Liver (tissue), 10 donors: ENCODE measurements at places on chromosomes 7 and 10. TPM values are rescaled to one million over a fixed set of nuclear protein-coding genes. Genes with fewer than 3 reads are reported as not detected.

Gene NME8
- polyA plus RNA-seq: not detected

Gene UCMA
- not detected for polyA plus RNA-seq

Gene GDF2
- polyA plus RNA-seq: 5.6 TPM

Gene AMZ1
- 0.10 TPM for polyA plus RNA-seq

Gene MACC1
- polyA plus RNA-seq: 0.02 TPM

Gene CALHM1
- not detected for polyA plus RNA-seq

Gene HECTD2
- 2.0 TPM for polyA plus RNA-seq

Gene TFEC
- 1.7 TPM for polyA plus RNA-seq

Gene C7orf57
- not detected for polyA plus RNA-seq

Gene PRPS1L1
- polyA plus RNA-seq: not detected

Gene FBXL13
- not detected for polyA plus RNA-seq

Gene SLK
- 3.9 TPM for polyA plus RNA-seq

Gene HOGA1
- polyA plus RNA-seq: 31.4 TPM

Gene WNT2
- polyA plus RNA-seq: 1.1 TPM

Gene AVPI1
- polyA plus RNA-seq: 16.0 TPM

Gene MACROH2A2
- polyA plus RNA-seq: 3.5 TPM

Gene VIPR2
- 0.10 TPM for polyA plus RNA-seq

Gene KCNIP2
- polyA plus RNA-seq: 0.18 TPM

Gene POP7
- polyA plus RNA-seq: 40.1 TPM

Gene PLAC9
- 5.6 TPM for polyA plus RNA-seq
